ENCODE measurements at places on chromosomes 13 and 19. TPM values are rescaled to one million over a fixed set of nuclear protein-coding genes. Genes with fewer than 3 reads are reported as not detected.

OSCAR gene
- 9.2 TPM for total RNA-seq

CCDC70 gene
- not detected for total RNA-seq

S1PR5 gene
- not detected for total RNA-seq

ATXN8OS gene
- total RNA-seq, result not detected

FXYD1 gene
- total RNA-seq, result not detected

TEX26 gene
- total RNA-seq, result not detected

GIPR gene
- total RNA-seq, result not detected

SIGLEC8 gene
- not detected for total RNA-seq

RPL21 gene
- 1,479 TPM for total RNA-seq

ZNF836 gene
- total RNA-seq, result 4.3 TPM

FNDC3A gene
- total RNA-seq, result 61.4 TPM

RNU6-9 gene
- total RNA-seq, result not detected

PROZ gene
- total RNA-seq, result not detected

TOMM40 gene
- 69.7 TPM for total RNA-seq

SLC25A41 gene
- not detected for total RNA-seq

KLK15 gene
- not detected for total RNA-seq

NBEA gene
- 4.6 TPM for total RNA-seq

PRKD2 gene
- 30.4 TPM for total RNA-seq

SYT3 gene
- not detected for total RNA-seq

KLHL1 gene
- total RNA-seq, result not detected

ZNF85 gene
- total RNA-seq, result 6.9 TPM

CCNA1 gene
- total RNA-seq, result 36.5 TPM

NKG7 gene
- not detected for total RNA-seq

ZIM2 gene
- not detected for total RNA-seq

ZNF653 gene
- total RNA-seq, result 7.7 TPM

ATP1A3 gene
- total RNA-seq, result not detected

TSKS gene
- not detected for total RNA-seq

LGALS7 gene
- 1.1 TPM for total RNA-seq

RXFP2 gene
- not detected for total RNA-seq

ZNF724 gene
- 6.9 TPM for total RNA-seq

TEX101 gene
- not detected for total RNA-seq

ZNF709 gene
- total RNA-seq, result 0.52 TPM

FXYD3 gene
- total RNA-seq, result 6.9 TPM

PRKCSH gene
- total RNA-seq, result 224 TPM

ZNF429 gene
- 4.0 TPM for total RNA-seq

TLE6 gene
- 0.89 TPM for total RNA-seq

All from MCF 10A (cell line).